KG1 (cell line): ENCODE measurements at places on chromosomes 1 and 21.
A peak's percentile ranks its signal among the peaks of the same experiment; 100 is the strongest.

DNA sequence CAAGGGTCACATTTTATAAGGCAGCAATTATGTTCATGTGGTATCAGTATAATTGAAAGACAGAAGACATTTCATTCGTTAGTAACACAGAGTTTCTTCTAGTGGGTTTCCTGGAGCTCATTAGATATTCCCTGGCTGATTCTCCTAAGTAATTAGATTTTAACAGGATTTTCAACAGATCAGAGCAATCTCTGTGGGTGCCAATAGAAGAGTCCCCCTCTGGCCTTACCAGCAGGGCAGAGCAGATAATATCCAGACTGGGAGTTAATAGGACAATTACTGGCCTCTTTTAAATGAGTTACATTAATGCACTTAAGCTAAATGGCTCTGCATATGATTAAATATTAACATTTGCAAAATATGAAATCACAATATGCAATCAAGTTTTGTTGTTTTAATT is 74.2 kb upstream of the FOXD3 start:
- DNase-seq: no peak

DNA sequence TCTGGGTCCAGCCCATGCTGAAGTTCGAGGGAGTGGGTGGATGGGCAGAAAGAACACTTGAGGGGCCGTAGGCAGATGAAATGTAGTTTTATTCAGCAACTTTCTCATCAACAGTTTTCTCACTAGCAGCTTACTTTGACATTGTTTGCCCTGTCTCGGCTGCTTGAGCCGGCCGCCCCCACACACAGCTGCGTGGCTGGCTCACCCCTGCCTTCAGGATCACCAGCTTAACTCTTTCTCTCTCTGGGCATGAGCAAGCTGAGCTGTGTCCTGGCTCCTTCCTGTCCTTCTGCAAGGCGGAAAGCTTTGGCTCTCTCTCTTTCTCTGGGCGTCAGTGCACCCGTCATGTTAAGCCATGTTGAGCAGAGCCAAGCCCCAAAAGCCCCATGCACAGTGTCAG is 104.4 kb upstream of the GNG12 start:
- no peak for DNase-seq

- peak; percentile 23 for DNase-seq
Measured at GRCh38 chr1:211698161-211699026, 23.0 kb upstream of the NEK2 start.

- DNase-seq: no peak
Measured at GRCh38 chr1:21586222-21586621, 77.0 kb downstream of the ALPL start.

DNA sequence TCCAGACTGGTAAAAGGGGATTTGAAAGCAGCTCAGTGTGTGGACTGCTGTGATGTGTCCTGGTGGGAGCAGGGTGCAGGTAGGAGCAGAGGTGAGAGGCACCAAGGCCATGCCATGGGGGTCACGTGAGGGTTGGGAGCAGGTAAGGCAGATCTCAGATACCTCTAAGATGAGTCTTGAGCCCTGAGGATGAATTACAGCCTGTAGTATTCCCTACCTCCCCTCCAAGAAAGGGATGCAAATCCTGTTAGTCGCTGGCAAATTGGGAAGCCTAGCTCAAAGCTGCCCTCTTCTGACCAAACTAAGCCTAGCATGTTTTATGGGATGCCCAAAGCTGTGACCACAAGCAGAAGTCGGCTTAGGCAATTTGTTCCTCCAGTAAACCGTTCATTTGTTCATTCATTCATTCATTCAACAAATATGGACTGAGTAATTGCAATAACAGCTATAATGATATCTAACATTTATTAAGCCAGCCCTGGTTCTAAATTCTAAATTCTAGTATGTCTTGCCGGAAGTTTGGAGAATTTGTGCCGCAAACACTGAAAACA is 3.9 kb upstream of the NUAK2 start:
- DNase-seq: no peak

- no peak for DNase-seq
Measured at GRCh38 chr1:172472495-172472894, 28.6 kb upstream of the PIGC start.

DNA sequence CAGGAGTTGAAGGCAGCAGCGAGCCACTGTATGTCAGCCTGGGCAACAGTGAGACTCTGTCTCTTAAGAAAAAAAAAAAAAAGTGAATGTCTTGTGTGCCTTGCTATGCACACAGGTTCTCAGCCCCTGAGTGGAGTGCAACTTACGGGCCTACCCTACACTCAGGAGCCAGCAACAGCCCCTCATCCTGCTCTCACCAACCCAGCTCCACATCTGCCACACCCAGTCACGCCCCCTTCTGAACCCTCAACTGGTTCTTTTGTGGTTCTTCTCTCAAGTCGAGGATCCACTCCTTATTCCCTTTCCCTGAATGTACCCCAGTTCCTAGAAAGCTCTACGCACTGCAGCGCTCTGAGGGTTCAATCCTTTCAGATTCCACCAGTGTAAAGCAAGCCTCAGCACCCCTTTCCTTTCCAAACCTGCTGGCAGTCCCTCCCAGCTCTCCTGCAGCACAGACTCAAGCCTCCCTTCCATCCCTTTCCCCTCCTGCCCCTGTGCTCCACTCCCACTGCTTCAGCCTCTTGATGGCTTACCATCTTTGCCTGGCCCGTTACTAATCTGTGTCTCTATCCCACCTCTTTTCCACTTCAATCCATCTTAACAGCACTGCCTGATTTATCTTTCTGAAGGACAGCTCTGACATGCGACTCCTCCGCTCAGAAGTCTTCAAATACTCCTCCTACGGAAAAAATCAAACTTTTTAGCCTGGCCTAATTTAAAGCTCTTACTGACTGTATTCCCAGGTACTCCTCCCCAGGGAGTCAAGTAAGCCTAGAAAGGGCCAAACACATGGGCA is 38.1 kb downstream of the GNB1 start:
- DNase-seq: no peak

- DNase-seq: no peak
Measured at GRCh38 chr21:16211339-16212303, 481.8 kb downstream of the USP25 start.

- no peak for DNase-seq
Measured at GRCh38 chr21:43324596-43324995, 102.3 kb downstream of the SIK1 start.

- no peak for DNase-seq
Measured at GRCh38 chr1:89939059-89939570, 55.8 kb upstream of the ZNF326 start.

DNA sequence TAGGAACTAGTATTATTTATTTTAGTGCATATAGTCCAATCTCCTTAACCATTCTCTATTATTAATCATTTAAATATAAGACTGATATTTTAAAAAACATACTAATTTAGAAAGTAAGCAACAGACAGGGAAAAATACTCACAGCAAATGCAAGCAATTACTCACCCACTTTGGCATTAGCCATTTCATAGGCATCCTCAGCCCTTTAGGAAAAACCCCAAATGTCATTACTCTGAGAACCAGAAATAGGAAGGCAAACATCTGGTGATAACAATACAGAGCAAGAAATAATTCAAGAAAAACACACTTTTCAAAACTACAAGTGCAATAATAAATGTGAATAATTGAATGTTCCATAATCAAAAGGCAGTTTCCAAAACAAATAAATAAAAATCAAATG is 545.1 kb downstream of the PLPP3 start:
- DNase-seq: no peak

DNA sequence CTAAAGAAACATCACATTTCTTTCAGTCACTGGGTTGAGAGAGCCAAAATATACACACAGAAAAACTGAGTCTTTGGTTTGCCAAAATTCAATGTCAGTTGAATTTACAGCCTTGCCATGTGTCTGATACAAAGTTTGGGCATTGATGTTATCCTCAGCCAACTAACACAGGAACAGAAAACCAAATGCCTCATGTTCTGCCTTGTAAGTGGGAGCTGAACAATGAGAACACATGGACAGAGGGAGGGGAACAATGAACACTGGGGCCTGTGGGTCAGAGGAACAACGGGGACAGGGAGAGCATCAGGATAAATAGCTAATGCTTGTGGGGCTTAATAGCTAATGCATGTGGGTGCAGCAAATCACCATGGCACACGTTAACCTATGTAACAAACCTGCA is 39.6 kb upstream of the C21orf91 start:
- no peak for DNase-seq

DNA sequence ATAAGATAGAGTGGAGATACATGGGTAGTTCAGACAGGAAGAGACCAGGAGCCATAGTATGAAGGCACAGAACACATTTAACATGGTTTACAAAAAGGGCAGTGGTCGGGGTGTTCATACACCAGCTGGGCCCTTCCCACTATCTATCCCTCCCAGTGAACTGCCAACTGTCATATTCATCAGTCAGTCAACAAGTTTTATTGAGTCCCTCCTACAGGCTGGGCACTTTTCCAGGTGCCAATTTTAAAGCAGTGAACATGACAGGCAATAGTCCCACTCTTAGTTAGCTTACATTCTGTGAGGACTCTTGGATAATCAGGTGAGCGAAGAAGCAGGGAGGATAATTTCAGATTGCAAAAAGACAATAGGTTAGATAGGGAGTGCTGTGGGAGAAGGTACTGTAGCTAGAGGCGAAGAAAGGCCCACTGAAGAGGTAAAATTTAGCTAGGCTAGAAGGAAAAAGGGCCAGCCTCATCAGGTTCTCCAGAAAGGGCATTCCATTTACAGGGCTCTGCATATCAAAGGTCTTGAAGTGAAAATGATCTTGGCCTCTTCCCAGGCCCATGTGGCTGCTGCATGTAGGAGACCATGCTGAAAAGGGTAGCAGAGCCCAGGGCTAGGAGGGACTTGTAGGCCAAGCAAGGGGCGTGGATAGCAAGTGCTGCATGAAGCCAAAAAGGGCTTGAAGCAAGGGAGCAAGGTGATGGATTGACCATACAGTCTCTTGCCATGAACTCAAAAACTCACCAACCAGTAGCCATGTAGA is 274.7 kb upstream of the SNX7 start:
- DNase-seq: no peak

DNA sequence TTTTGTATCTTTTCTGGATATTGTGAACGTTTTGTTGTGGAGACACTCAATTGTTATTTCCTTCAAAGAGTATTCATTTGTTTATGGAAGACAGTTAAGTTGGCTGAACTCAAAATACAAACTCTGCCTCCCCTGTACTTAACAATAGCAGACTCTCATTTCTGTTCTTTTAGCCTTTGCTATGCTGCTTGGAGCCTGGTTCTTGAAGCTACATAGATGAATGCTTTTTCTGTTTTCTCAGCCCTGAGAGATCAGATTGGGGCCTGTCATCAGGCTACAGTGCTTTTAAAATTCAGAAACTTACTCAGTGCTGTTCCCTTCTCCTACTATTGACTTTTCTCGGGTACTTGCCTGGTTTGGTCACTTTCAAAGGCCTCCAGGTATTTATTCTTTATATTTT is 215.7 kb upstream of the LYPLAL1 start:
- no peak for DNase-seq
